ENCODE measurements at places on chromosomes 7 and 10.

- no peak for DNase-seq
Observed at GRCh38 chr10:122154031-122154544, 117.0 kb upstream of the BTBD16 start.

DNA sequence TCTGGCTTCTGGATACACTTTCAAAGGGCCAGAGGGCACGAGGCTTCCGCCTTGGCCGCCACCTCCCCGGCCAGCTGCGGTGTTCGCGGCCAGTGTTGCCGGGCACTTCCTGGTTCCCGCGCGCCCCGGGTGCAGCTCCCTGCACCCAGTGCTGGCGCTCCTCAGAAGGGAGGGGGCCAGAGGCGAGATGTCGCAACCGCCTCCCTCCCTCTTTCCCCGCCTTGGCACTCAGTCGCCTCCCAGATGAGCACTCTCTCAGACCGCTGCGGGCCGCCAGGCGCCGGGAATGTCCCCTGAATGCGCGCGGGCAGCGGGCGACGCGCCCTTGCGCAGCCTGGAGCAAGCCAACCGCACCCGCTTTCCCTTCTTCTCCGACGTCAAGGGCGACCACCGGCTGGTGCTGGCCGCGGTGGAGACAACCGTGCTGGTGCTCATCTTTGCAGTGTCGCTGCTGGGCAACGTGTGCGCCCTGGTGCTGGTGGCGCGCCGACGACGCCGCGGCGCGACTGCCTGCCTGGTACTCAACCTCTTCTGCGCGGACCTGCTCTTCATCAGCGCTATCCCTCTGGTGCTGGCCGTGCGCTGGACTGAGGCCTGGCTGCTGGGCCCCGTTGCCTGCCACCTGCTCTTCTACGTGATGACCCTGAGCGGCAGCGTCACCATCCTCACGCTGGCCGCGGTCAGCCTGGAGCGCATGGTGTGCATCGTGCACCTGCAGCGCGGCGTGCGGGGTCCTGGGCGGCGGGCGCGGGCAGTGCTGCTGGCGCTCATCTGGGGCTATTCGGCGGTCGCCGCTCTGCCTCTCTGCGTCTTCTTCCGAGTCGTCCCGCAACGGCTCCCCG lies at the start of gene FFAR4:
FFAR4 (plus strand) TSS at position 231 of the 842 bp plus-strand sequence; CDS start at position 287, 56 bp downstream.
- DNase-seq = peak; percentile 45

DNA sequence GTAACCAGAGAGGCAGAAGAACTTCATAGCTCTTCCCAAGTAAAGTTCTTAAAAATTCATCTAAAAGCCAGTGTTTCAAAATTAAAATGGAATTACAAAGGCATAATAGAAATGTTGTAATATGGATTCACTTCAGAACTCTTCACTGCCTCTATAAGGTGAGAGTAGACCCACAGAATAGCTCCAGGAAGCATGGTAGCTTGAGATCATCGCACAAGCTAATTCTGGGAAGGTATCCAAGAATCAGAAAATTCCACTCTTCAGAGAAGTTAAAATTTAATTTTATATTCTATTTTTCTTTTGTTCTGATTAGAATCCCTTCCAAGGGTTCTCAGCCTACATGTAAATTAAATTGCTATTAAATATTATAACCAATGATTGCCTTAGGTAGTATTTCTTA lies 1.5 kb upstream of the DHX32 start:
- DNase-seq = no peak

- no peak for DNase-seq
Observed at GRCh38 chr10:46171661-46172060, 115.1 kb upstream of the ANTXRL start.

DNA sequence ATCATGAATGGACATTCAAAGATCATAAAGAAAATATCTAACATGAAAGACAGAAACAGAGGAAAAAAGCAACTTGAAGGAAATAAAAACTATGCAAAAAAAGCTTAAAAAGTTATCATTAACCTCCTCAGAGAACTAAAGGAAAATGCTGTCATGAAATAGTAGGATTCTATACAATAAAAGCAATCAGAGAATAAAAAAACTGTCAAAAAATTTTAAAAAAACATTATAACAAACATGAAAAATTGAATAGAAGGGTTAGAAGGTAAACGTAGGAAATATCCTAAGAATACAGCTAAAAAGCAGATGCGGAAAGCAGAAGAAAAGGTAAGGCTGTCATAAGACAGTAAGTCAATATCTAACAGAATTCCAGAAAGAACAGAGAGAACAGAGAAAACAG lies 44.8 kb downstream of the SGMS1 start:
- no peak for DNase-seq

GRCh38 chr7:3989723-3990122 lies 688.7 kb downstream of the SDK1 start:
- no peak for DNase-seq

DNA sequence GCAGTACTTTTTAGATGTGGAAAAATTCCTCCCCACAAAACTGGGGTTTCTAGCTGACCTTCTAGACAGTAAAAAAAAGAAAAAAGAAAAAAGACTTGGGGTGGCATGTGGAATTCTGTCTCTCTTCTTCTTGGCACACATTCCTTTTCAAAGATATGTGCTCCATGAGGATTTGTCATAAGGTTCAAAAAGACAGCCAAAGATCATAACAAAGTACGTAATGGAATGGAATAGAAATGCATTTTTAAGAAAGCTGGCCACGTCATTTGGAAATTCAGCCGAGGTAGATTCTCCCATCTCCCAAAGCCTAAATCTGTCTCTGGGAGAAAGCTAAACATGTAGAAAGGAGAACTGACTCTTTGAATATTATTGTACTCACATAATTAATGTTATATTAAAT lies 381.3 kb upstream of the NFE2L3 start:
- DNase-seq = no peak

DNA sequence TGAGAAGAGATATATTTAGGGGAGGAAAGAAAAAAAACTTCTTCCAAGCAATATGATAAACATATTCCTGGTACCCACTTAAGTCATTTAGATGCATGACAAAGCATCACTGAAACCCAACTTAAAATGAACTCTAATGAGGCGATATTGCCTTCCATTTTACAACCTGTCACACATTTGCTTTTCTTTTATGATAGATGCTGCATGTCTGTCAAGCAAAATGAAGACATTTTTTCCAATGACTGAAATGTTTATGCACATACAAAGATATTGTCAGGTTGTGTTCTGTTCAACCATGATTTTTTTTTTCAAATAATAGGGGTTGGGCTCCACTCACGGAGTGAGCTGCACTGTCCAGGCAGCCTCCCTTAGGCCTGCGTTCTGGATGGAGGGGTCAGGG lies 894.4 kb downstream of the SORCS3 start:
- no peak for DNase-seq

GRCh38 chr7:33678569-33679335 lies 226.6 kb upstream of the BMPER start:
- no peak for DNase-seq

GRCh38 chr7:128209229-128210035 lies 31.6 kb upstream of the LEP start:
- peak; percentile 62 for DNase-seq

DNA sequence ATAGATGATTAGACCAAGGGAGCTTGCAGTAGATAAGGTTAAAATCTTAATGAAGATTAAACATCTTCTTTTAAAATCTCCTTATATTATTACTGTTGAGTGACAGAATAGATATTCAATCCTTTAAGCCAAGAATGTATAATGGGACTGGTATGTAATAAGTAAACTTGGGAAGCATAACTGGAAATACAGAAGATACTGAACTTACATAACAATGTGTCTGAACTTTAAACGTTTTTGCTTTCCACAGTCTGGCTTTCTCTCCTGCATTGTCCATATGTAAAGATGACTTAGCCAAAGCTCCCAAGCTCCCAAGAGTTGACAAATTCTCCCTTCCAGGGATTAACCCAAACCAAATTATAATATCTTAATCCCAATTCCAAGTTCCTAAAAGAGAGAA lies 129.8 kb downstream of the KCND2 start:
- no peak for DNase-seq

- DNase-seq = no peak
Observed at GRCh38 chr7:91416155-91416865, 152.1 kb downstream of the FZD1 start.
